Cerebellar nuclear complex (tissue), 1 donor: ENCODE measurements at places on chromosomes 11 and 22.

- no peak for DNase-seq
Measured at GRCh38 chr11:31834237-31834636, 23.1 kb upstream of the PAX6 start.

DNA sequence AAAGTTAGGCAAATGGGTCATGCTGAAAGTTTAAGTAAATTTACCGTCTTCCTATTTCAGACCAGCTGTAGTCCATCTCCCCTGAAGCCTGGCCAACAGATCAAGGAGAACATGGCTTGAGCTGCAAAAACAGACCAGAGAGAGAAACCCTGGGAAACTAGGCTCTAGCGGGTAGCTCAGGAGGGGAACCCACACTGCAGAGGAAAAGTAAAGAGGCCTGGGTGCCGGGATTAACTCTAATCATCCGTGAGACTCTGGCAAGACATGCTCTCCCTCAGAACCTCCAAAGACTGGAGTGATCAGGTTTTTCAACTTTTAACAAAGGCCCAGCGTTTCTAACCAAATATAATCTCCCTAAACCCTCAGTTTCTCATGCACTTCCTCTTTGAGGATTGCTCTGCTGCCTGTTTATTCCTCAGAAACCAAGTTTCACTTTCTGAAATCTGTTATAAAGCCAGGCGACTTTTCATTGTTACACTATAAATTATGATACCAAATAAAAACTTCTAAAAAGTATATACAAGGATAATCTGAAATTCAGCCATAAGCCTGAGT lies 67.5 kb downstream of the GAB2 start:
- DNase-seq, result no peak

DNA sequence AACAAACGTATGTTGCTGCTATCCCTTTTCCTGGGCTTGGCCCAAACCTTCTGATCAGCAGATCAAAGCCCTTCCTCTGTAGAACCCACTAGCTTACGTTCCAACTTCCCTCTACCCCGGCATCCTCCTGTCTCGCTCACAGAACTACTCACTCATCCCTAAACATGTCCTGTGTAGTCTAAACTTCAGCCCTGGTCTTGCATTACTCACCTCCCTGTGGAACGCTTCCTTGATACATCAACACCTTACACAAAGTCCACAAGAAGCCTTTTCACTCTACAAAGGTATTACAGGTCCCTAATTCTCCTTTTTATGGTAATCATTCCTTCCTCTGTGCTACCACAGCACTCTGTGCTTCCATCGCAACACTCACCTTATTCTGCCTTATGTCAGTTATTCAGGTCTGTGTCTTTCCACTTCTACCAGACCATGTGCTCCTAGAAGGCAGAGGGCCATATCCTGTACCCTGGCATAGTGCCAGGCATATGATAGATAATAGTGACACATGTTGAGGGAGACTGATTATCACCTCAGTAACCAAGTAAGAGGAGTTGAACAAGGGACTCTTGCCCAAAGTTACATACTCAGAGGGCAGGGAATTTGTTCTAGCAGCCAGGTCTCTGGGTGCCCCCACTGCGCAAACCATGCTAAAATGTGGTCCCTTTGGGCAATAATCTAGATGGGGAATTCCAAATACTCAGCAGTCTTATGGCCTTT lies 41.6 kb downstream of the USP35 start:
- DNase-seq, result no peak

- no peak for DNase-seq
Measured at GRCh38 chr11:10762185-10762584, 11.1 kb downstream of the CTR9 start.

GRCh38 chr11:14041040-14041439 lies 78.5 kb downstream of the SPON1 start:
- no peak for DNase-seq

DNA sequence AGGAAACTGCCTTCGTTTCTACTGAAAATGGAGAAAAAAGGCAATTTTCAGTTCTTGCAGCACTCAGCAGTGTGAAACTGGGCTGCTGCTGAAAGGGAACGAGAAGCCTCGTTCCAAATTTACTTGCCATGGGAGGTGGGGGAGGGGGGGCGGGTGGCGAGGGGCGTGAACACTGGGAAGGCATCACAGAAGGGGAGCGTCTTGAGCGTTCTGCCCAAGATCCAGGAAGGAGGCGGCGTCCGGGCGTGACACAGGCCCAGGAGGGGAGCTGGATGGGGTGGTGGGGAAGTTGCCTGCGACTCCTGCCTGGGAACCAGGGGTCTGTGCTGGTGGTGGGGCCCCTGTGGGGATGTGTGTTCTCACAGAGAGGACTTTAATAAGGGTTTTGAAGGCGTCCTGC lies 213.5 kb downstream of the CTTN start:
- no peak for DNase-seq

GRCh38 chr22:43094085-43094484 lies 4.9 kb upstream of the TTLL1 start:
- no peak for DNase-seq

DNA sequence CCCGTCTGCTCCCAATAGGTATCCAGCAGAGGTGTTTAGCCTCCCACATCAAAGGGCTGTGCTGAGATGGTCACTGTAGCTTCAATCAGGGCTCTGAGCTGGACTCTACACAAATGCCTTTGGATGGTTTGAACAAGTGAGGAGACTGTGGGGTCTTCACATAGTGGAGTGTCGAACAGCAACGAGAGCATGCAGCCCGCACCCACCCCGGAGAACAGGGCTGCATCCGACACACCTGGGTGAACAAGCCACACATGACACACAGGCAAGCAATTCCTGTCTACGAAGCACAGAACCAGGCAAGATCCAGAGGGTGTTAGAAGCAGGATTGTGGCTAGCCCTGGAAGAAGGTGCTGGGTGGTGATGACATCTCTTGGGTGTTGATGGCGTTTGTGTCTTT lies 58.0 kb upstream of the FGF3 start:
- no peak for DNase-seq

DNA sequence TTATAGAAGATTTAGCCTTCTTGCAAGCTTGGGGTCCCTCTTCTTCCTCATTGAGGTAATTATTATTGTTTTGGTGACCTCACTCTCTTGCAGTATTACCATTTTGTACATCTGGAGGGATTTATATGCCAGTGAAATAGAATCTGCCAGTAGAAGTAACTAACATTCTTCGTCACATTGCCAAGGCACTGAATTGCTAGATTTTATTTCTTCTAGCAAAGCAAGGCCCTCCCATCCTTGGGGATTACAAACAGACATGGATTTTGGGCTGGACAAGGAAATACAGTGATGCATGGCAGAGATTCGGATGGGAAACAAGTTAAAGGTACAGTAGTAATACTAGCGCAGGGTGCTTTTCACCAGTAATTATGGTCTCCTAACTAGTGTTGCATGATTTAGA lies 7.8 kb downstream of the ADAMTS15 start:
- no peak for DNase-seq

DNA sequence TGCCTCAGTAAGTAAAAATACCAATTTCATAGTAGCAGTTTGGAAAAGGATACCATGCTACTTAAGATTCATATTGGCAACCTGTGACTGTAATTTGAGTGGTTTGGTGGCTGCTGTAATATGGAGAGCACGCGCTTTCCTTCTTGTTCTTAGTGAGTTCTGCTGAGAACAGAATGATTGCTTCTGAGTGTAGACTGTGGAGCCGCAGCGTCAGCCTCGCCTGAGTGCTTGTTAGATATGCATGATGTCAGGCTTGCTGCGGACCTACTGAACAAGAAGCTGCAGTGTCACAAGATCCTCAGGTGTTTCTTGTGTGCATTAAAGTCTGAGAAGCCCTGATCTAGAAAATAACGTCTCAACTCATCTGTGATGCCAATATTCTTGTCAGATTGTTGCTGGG lies 143.2 kb downstream of the ARHGAP42 start:
- no peak for DNase-seq

DNA sequence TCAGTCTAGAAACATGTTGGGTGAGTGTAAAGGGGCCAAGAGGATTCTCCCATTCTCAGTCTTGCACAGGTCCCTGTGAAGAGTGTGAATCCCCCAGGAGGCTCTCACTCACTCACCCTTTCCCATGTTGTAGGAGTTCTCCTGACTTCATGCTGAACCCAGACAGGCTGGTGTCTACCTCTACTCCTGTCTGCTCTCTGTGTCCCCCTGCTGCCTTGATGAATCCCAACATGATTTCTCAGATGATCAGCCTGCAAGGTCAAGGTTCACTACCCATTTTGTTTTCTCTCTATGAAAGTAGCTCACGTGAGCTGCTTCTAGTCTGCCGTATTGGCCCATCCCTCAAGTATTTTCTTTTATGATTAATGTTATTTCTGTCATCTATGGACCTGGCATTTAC lies 500.6 kb downstream of the ETS1 start:
- no peak for DNase-seq

- no peak for DNase-seq
Measured at GRCh38 chr22:37996515-37997246, 12.3 kb upstream of the SOX10 start.

DNA sequence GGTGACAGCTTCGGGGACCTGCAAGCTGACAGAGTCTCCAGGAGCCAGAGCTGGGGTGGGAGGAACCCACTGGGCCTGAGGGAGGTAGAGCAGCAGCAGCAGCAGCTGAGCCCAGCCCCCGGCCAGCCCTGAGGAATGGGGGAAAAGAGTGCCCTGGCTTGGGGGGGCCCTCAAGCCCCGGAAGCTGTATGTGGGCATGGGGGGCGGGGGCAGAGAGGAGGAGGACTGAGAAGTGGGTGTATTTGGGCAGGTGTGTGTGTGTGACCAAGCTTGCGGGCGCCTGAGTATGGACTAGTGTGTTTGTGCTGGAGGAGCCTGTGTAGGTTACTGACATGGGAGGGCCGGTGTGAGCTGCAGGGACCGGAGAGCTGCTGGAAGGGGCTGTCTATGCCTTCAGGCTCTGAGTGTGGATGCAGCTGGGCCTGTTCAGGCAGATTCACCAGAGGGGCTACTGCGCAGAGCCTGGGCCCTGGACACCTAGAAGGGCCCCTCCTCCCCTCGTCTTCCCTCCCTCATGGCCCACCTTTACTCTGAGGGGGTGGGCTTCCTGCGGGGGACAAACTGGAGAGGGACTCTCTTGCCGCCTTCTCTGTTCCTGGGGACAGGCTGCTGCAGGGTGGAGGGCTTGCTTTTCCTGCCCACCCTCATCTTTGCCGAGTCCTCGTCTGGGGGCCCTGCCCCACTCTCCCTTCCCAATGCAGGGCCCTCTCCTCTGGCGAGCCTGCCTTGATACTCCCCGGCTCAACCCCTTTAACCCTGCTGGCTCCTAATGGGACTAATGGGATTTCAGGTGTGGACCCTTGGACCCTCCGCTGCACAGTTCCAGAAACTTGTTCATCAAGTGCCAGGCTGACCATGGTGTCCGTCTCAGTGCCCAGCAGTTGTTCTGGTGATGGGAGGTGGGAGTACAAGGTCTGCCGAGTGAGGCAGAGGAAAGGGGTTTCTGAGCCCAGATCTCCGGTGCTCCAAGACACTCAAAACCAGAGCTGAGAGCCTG lies 28.2 kb downstream of the ST3GAL4 start:
- no peak for DNase-seq

DNA sequence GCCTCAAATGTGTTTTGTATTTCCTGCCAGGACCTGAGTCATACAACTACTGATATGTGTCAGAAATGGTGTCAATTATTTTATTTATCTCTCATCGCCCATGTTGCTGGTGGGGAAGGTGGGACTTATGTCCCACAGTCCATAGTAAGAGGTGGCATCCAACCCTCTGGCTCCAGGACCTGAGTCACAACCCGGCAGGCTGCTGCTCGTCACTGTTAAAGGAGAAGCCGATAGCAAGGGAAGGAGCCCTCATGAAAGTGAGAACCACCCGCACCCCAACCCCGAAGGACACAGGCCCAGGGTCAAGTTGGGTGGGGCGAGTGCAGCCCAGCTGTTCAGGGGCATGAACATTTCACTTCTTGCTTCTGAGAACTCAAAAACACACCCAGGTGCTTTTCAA lies 33.1 kb upstream of the TP53I11 start:
- DNase-seq, result no peak

GRCh38 chr11:132205496-132205895 lies 835.1 kb downstream of the NTM start:
- DNase-seq, result no peak

- no peak for DNase-seq
Measured at GRCh38 chr11:60973699-60974098, 2.2 kb downstream of the CD6 start.

- DNase-seq, result no peak
Measured at GRCh38 chr11:118870396-118871343, 13.0 kb upstream of the CXCR5 start.

DNA sequence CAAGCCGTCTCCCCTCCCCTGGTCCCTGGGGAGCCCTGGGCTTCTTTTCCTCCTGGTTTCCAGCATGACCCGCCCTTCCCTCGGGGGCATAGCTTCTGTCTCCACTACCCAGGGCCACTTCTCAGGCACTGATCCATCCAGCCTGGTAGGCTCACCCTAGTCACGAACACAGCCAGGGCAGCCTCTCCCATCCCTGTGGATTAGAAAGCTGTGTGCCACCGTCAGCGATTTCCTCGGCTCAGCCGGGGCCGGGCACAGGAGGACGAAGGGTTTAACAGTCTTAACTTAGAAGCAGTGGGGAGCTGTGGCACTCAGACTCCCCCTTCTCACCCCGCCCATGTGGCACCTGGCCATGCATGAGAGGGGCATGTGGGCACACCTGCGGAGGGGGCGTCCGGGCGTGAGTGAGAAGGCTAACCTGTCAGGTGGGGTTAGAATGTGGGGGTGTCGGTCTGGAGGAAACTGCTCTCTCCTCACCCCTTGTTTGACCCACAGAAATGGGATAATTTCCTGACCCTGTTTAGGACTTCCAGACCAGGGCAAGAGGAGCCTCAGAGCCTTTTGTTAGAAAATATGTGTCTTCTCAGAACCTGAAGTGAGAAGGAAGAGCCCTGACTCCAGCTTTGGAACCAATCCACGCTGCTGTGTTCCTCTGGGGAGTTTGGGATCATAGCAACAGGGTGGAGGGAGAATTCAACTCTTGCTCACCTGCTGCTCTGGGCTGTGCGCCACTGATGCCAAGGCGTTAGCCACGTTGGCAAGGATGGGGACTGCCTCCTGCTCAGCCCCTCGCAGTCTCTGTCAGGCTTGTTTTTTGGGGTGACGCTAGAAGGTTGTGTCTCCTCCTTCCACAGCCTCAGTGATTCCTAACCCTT lies 14.6 kb downstream of the GLB1L2 start:
- no peak for DNase-seq

DNA sequence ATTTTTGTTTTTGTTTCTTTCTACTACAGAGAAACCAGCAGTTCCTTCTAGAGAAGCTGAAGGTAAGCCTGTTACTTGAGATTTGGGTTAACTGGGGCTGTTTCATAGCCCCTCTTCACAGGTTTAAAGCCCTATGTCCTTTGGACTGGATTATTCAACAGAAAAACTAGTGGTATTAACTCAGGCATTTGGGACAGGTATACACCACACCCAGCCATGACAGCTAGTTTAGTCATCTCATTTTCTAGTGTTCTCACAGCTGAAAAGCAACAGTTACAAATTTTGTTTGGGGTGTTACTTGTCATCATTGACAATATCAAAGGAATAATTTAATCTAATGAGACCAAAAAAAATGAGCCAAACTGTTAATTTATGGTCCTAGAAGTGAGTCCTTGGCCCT lies 14.0 kb downstream of the LAYN start:
- DNase-seq, result no peak
